ENCODE measurements at places on chromosomes 7 and 10.

- no peak for DNase-seq
These were observed 170.4 kb downstream of the DKK1 start for GRCh38 chr10:52484206-52485065.

DNA sequence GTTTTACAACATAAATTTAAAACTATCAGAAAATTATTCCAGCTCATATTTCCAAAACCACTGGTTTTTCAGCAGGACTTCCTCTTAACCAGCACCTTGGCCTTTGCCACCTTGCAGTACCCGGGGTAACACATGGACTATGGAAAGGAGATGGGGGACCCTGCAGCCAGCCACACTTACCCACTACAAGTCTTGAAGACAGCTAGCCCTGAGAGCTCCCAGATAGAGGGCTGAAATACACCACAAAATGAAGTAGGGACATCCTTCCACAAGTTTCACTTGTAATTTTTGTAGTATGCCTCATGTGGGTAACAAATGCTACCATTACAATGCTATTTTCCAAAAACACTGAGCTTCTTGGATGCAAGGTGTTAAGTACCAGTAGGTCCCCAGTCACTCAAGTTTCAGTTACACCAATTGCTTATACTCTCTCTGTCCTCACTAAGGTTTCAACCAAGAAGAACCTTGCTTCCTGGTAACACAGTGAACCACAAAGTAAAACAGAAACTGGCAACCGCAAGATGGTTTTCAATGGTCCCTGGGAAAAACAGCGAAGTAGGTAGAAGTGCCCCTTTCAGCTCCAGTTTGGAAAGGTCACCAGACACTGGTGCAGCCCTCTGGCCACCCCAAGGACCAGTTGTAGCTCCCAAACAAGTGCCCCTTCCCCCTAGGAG lies 110.9 kb downstream of the SGMS1 start:
- DNase-seq, result no peak

- DNase-seq, result no peak
These were observed 157.0 kb downstream of the BMPER start for GRCh38 chr7:34062341-34062740.

DNA sequence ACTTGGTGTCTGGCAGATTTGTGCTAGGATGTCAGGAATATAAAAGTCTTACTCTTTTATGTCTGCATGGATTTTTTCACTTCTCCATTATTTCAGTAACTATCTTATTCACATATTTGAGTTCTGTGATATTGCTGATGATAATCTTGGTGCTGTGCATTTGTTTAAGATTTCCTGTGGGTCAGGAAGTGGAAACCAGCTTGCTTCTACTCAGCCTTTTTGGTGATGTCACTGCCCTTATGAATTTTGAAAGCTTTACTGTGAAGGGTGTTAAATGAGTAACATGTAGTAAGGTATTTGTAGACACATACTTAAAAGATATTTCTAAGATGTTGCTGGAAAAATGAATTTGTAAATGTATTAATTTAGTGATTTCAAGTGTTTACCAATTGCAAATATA lies 69.5 kb upstream of the VOPP1 start:
- no peak for DNase-seq

DNA sequence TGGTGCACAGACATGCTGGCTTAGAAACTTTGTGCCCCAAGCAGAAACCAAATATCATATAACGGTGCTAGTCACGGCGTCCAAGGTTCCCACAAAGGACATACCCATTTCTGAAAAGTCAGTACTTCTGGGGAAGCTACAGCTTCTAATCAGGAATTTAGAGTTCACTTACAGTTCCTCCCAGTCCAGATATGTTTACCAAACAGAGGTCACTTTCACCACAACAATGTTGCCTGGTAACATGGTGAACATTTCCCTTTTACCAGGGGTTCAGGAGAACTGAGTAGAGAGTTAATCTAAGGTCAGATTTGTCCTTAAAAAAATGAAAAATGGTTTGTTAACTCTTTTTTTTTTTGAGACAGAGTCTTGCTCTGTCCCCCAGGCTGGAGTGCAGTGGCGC lies 265.9 kb upstream of the MKLN1 start:
- DNase-seq, result no peak

GRCh38 chr10:79239275-79239779 lies 107.9 kb upstream of the PPIF start:
- no peak for DNase-seq

- DNase-seq, result no peak
These were observed 28.9 kb downstream of the GUSB start for GRCh38 chr7:65953001-65953720.

Measured in activated CD8-positive, alpha-beta memory T cell treated with anti-CD3 and anti-CD28 coated beads for 4 hours (primary cell).